Right lobe of liver (tissue), 6 donors: ENCODE measurements at places on chromosomes 7 and 10. TPM values are rescaled to one million over a fixed set of nuclear protein-coding genes. Genes with fewer than 3 reads are reported as not detected.

The NPFFR1 gene
- not detected for total RNA-seq

The STEAP4 gene
- total RNA-seq: 20.1 TPM

The GBX1 gene
- total RNA-seq: not detected

The NME8 gene
- total RNA-seq: not detected

- no peak overlapping the region for H3K27ac ChIP-seq
- no peaks in the 10 kb centered on the region for H3K4me1 ChIP-seq
- H3K4me3 ChIP-seq: no peak overlapping the region
- H3K36me3 ChIP-seq: no peaks in the 10 kb centered on the region
Observed at GRCh38 chr7:84950836-84951235, 236.0 kb downstream of the SEMA3D start.

DNA sequence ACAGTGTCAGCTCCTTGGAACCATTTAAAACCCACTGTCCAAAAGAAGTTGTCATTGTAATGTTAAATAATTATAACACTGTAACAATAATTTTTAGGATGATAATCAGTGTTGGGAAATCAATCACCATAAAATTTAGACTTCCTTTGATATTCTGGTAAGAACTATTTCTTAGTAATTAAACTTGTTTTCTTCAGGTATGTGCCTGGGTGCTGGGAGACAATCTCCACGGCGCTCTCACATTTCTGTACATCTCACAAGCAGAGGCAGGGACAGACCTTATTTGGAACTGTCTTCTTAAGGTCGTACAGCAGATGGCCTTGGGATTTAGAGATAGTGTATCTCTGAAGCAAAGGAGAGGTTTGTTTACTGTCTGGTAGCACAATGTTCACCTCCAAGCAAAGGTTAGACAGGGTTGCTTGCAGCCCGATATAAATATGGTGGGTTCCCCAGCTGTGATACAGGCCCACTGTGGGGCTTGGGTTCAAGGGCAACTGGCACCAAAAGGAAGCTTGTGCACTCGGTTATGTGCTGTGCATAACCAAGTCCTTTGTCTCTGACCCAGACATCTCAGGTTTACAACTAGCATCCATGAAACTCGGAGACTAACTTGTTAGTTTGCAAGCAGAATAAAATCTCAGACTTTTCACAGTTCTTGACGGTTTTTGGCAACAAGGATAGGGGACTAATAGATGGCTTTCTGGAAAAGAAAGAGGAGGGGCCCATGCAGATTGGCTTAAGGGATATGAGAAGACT is 125.5 kb downstream of the RNF32 start:
- H3K4me3 ChIP-seq: no peak overlapping the region
- no peaks in the 10 kb centered on the region for H3K36me3 ChIP-seq
- H3K4me1 ChIP-seq: no peaks in the 10 kb centered on the region
- no peak for DNase-seq

- H3K27ac ChIP-seq: no peak overlapping the region
- H3K27me3 ChIP-seq: no peaks in the 10 kb centered on the region
- DNase-seq: no peak
- no peaks in the 10 kb centered on the region for H3K36me3 ChIP-seq
- no peaks in the 10 kb centered on the region for H3K4me1 ChIP-seq
Observed at GRCh38 chr7:18421297-18422002, 74.1 kb upstream of the HDAC9 start.

DNA sequence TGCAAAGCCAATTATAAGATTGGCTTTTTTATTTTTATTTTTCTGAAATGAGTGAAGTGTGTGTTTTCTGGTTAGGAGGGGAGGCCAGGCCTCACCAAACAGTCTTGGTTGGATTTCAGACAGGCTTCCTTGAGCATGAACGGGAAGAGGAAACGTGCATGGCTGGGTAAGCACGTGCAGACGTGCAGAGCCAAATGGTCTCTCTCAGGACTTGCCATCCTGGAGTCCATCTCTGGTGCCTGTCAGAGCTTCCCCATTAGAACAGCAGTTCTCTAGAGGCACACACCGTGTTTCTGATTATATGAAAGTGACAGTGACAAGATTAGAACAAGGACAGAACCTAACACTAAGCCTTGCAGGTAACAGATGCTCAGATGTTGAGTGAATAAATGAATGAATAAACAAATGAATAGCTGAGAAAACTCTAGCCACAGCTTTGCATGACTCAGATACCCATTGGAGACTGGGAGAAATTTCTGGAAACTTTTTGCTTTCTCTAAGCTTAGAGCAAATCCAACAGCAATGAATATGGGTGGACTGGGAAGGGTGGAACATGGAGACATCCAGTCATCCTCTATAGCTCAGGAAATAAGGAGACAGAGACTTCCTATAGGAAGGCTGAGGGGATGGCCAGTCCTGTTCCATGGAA is 11.8 kb upstream of the CALD1 start:
- no peaks in the 10 kb centered on the region for H3K27me3 ChIP-seq
- no peaks in the 10 kb centered on the region for H3K36me3 ChIP-seq
- no peaks in the 10 kb centered on the region for H3K4me1 ChIP-seq
- DNase-seq: no peak
- H3K4me3 ChIP-seq: no peak overlapping the region

GRCh38 chr7:26398756-26399509 is 107.3 kb downstream of the SNX10 start:
- no peaks in the 10 kb centered on the region for H3K27me3 ChIP-seq
- H3K4me1 ChIP-seq: no peaks in the 10 kb centered on the region
- peak; percentile 48 for DNase-seq
- no peak overlapping the region for H3K27ac ChIP-seq

- no peaks in the 10 kb centered on the region for H3K4me1 ChIP-seq
- no peak overlapping the region for H3K27ac ChIP-seq
- no peak for DNase-seq
Observed at GRCh38 chr7:20395511-20395910, 64.8 kb downstream of the ITGB8 start.

- DNase-seq: no peak
- no peaks in the 10 kb centered on the region for H3K27me3 ChIP-seq
- no peak overlapping the region for H3K4me3 ChIP-seq
- H3K4me1 ChIP-seq: no peaks in the 10 kb centered on the region
- peaks cover 23% of the 10 kb centered on the region for H3K36me3 ChIP-seq
Observed at GRCh38 chr10:73426318-73426717, 7.0 kb downstream of the MSS51 start.

DNA sequence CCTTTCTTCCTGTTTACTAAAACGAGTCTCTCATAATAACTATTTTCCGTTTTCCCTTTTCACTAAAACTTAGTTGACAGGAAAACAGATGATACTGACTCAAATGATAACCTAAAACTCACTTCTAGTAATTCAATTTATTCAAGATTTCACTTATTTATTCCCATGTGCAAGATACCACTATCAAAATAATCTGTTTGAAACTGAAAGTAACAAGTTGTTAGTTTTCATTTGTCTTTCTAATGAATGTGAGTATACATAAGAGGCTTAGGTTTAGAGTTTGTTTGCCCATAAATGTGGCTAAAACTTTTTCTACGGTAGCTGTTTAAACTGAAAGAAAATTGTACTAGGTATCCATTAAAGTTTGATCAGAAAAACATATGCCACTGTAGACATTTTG is 314.9 kb upstream of the STEAP1 start:
- DNase-seq: no peak
- H3K36me3 ChIP-seq: no peaks in the 10 kb centered on the region
